ENCODE measurements at places on chromosomes 5 and 9. TPM values are rescaled to one million over a fixed set of nuclear protein-coding genes. Genes with fewer than 3 reads are reported as not detected.

- peak; percentile 59 for DNase-seq
Measured at GRCh38 chr9:123457583-123457982, 101.6 kb downstream of the CRB2 start.

- DNase-seq, result no peak
Measured at GRCh38 chr9:129336601-129337331, 158.7 kb upstream of the IER5L start.

- DNase-seq, result no peak
Measured at GRCh38 chr9:86546712-86547111, 192.5 kb upstream of the TUT7 start.

DNA sequence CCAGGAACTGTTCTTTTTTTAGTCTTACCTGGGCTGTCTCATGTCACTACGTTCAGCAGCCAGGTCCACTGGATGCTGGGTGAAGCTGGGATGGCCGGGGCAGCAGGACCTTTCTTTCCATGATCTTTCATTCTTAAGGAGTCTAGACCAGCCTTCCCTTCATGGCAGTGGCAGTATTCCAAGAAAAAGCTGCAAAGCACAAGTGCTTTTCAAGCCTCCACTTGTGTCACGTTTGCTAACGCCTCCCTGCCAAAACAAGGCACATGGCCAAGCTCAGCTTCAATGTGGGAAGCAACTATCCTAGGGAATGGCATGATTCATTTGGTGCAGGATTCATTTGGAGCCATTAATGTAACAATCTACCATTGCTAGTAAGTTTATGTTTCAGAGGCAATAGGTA, 94.8 kb downstream of the RCL1 start:
- peak; percentile 45 for DNase-seq

DNA sequence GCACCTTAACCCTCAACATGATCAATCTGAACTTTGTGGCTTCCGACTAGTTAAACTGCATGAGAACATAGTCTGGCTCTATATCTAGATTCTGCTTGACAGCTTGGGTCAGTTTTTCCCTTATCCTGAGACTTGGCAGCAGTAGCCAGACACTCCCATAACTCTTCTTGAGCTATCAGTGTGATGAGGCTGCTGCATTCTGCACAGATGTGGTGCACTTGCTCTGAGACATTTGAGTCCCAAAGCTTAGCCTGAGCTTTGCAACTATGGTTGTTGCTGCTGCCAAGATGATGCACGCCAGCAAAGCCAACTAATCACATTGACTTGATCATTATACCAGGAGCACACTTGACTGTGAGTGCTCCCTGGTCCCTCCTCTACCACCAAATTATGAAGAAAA, 36.2 kb downstream of the MOCS2 start:
- DNase-seq, result no peak

DNA sequence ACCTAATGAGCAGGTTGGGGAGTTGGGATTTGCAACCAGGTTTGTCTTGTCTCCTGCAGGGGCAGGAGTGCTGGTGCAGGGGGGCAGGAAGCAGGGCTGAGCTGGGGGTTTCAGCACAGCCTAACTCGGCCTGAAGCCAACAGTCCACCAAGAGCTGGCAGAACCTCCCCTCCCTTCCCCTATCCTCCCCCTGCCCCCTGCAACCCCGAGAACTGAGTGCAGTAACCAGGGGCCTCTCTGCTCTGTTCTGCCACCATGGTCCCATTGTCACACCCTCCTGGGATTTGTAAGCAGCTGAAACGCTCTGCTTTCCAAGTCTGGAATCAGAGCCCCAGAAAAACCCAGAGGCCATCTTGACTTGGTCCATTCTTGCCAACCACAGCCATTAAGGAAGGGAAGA, 72.9 kb downstream of the ARHGEF37 start:
- DNase-seq, result no peak

DNA sequence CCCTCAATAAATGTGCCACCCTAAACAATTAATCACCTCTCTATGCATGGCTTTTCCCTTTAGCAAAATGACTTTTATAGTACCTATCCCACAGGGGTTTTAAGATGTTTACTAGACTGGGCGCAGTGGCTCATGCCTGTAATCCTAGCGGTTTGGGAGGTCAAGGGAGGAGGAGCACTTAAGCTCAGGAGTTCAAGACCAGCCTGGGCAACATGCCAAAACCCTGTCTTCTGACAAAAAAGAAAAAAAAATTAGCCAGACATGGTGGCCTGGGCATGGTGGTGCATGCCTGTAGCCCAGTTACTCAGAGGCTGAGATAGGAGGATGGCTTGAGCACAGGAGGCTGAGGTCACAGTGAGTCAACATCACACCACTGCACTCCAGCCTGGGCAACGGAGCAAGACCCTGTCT, 13.5 kb downstream of the SH3TC2 start:
- no peak for DNase-seq

GRCh38 chr9:113649054-113649453, 185.5 kb downstream of the RGS3 start:
- peak; percentile 88 for DNase-seq

DNA sequence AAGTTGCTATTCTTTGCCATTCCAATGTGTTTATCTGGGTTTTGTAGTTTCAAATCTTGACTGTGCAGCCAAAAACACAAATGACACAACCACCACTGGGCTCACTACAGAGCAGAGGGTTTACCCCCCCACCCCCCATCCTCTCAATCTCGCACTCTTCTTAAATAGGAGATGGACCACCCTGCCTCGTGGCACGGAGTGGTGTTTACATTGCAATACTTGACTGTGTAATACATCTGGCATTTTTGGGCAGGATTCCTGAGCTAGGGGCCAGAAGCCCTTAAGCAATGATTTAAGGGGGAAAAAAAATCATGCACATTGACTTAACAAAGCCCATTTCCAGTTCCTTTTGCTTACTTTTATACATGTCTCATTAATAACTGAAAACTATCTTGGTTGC, 19.0 kb downstream of the PTCH1 start:
- DNase-seq, result no peak

GRCh38 chr9:4879115-4879558, 86.4 kb downstream of the RCL1 start:
- no peak for DNase-seq

GRCh38 chr9:130766021-130766926, 68.8 kb upstream of the ABL1 start:
- no peak for DNase-seq

DNA sequence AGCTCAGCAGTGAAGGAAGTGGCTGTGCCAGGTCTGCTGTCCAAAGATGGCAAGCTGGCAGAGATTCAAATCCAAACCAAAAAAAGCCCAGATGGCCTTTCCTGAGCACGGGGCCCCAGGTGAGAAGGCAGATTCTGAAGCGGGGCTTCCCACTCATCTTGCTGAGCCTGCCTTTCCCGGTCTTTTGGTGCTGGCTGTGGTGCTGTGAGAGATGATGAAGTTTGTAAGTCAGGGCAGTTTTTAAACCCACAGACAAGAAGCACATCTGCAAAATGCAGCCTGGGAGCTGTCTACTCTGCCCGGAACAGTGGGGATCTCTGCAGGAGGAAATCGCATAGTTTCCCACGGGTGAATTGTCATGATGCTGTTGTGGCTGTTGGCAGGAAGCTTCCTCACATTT, 85.0 kb upstream of the IRX4 start:
- no peak for DNase-seq

DNA sequence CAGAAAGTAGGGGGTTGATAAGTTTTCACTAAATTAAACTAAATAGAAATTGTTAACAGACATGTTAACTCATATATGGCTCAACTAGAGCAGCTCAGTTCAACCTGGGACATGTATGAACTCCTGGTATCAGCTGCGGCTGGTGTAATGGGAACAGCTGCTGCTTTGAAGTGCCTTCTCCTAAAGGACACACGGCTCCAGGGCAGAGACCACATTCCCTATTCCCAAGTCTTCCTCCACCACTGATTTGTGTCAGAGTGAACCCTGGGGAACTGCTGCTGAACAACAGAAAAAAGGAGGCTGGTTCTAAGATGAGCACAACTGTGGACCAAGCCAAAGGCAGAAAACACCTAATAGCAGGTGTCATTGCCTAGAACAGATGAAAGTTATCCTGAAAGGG, 71.1 kb downstream of the MAPKAP1 start:
- DNase-seq, result no peak

DNA sequence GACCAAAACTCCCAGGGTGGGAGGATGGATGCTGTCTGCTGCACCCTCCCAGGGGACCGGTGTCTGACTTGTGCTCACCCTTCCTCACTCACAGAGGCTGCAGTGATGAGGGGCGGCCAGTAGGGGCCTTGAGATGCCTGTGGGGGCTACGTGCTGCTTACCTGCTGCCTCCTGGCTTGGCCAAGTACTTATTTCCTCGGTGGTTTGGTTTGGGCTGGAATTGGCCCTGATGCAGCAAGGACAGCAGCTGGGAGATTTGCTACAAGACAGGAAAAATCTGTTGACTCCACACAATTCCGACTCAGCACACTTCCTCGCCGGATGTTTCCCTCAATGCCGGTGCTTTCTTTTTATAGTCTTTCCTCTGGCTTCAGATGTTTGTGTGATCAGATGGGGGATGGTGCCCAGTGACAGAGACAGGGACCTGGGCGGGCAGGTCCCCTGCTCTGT, 6.6 kb downstream of the PCDH12 start:
- DNase-seq, result no peak

DNA sequence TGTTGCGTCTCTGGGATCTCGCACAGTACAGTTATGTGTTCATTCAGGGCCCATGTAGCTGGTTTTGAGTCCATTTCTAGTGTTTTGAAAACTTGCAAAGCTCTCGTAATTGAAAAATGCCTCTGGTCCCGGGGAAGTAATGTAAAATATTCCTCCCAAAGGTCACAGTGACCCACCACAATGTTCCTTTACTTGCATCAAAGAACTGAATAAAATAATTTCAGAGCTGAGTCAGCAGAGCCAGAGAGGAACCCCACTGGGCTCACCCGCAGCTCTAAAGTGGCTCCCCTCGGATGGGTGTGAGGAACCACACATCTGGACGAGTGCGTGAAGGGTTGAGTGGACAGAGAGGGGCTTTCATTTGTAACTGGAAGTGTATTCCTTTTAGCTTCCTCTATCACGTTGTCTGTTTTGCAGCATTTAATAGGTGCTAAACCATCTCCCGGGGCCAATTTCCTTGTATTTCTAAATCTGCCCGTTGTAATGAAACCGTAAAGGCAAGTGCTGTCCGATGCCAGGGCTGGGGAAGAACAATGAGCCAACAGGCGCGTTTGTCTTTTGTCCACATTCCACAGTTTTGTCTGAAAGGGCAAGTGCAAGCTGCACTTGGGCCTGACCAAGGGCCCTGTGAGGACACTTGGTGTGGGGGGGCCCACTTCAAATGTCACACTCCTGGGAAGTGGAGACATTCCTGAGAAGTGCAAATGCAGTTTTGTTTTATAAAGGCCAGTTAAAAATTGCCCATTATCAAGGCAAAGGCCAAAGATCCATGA, 29.9 kb downstream of the COL5A1 start:
- no peak for DNase-seq

DNA sequence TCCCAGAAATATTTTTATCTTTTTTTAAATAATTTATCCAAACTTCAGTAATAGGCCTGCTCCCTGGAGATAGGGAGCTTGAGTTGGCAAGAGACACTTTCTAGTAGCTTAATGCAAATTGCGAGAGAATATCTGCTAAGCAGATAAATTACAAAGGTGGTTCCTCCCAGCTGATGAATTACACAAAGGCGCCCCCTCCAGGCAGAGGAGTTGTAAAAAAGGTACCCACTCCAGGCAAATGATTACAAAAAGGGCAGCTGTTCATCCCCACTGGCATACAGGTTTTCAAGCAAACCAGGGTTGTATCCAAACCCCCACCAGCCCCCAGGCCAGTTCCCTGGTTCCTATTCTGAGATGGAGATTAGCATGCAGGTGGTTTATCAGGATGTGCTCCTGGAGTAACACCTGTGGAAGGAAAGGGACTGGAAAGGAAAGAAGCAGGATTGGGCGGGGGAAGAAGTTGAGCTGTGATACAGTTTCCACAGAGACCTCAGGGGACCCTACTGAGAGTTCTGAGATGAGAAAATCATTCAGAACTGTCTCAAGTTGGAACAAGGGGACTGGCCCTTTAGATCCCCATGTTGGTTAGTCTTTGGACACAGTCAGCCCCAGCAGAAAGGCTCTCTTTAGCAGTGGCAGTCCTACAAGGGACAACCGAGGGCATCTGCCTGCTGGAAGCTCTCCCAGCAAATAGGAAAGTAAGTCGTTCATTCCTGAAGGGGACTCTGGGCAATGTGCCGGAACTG, 25.5 kb downstream of the ESM1 start:
- DNase-seq, result no peak

DNA sequence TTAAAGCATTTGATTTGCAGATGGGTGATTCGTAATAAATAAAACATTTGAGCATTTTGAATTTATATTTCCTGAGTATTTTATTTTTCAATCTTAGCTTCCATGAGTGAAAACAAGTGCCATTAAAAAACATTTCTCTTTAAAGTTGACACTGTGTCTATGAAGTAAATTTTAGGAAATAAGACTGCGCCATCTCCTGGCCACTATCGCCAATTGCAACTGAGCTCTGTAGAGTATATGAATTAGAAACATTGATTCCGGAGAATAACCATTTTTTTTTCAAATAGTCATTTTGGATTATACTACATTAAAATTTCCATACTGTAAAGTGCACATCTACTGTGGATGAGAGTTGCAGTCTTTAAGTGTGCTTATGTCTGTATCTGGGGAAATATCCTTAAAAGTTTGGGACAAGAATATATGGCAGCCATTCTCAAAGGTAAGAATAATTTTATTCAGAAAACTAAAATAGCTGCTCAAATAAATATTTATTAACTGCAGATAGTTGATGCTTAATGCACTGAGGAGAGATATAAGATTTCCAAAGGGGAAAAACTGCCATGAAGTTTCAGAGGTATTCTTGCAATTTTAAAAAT, 5.9 kb downstream of the DMRTA1 start:
- peak; percentile 55 for DNase-seq

- DNase-seq, result peak; percentile 90
Measured at GRCh38 chr5:120457839-120458507, 6.1 kb upstream of the PRR16 start.

- DNase-seq, result no peak
Measured at GRCh38 chr5:21263361-21263760, 1275.4 kb upstream of the CDH18 start.

DNA sequence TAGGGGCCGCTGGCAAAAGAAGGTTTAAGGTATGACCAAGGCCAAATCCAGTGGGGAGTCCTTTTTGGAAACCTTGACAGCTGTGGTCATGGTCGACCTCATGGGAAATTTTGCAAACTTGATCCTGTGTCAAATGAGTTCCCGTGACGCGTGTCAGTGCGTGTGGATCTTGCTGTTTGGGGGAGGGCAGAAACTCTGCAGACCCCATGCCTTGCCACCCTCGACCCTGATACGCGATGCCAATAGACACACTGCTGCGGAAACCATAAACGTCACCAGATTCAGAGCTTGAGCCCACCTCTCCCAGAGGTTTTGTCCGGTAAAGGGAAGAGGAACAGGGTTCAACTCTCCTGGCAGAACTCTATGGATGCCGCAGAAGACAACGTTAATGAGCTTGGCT, 104.7 kb downstream of the ADAMTS2 start:
- peak; percentile 25 for DNase-seq

GRCh38 chr5:109038209-109038840, 290.6 kb downstream of the FER start:
- DNase-seq, result no peak

- DNase-seq, result no peak
Measured at GRCh38 chr9:35518981-35519679, 29.2 kb downstream of the RUSC2 start.

The PSAT1 gene
- 0.83 TPM for total RNA-seq

The TEX48 gene
- not detected for total RNA-seq

The S1PR3 gene
- 28.2 TPM for total RNA-seq

The ZNF346 gene
- 5.7 TPM for total RNA-seq

The ACOT12 gene
- total RNA-seq, result not detected

The RNF14 gene
- total RNA-seq, result 104 TPM

The LHFPL2 gene
- total RNA-seq, result 5.0 TPM

The LCP2 gene
- 6.7 TPM for total RNA-seq

The TAF11L10 gene
- not detected for total RNA-seq

The CATSPER3 gene
- 0.32 TPM for total RNA-seq

Data from Right ventricle myocardium superior (tissue), 1 donor.